ENCODE measurements at places on chromosomes 16 and 17. TPM values are rescaled to one million over a fixed set of nuclear protein-coding genes. Genes with fewer than 3 reads are reported as not detected.

- H3K27me3 ChIP-seq = peaks cover 3% of the 10 kb centered on the region
- no peak overlapping the region for H3K27ac ChIP-seq
- H3K4me3 ChIP-seq = no peak overlapping the region
Observed at GRCh38 chr16:88315543-88316105, 67.1 kb upstream of the ZNF469 start.

DNA sequence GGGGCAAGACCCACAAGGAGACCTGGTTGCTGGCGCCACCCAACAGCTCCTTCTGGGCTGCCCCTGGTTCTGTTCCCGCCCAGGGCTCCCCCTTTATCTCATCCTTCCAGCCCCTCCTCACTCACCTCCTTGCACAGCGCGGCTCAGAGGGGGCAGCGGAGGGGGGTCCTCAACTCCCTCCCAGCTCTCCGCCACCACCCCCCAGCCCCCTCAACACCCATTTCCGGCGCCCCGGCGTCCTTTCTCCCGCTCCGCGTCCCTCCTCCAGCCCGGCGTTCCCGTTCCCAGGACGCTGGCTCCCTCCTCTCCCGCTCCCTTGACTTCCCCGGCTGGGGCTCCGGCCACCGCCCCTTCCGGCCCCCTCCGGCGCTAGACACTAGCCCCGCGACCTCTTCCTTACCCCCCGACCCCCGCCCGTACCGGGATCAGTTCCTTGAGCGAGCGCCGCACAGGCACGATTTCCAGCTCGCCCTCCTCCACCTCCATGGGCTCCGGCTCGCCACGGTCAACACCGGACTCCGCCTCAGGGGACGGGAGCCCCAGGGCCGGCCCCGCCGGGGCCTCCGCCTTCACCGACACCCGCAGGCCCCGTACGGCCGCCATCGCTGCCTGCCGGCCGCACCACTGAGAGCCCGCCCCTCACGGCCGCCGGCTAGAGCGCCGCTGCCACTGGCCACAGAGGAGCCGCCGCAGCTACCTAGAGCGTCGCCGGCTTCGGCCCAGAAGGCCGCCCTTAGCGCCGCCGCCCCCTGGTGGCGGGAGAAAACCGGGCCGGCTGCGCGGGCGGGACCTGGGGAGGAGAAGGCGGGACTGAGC is at the start of gene NCBP3:
NCBP3 (minus strand) TSS at position 626 of the 816 bp plus-strand sequence; CDS start at position 603, 23 bp downstream.
- peak within 1 kb of the TSS; percentile 94 for H3K27ac ChIP-seq
- H3K27me3 ChIP-seq = peaks cover 17% of the 10 kb centered on the region
- H3K4me1 ChIP-seq = peaks cover 22% of the 10 kb centered on the region
- peaks cover 14% of the 10 kb centered on the region for H3K36me3 ChIP-seq
- H3K4me3 ChIP-seq = peak within 1 kb of the TSS; percentile 97

DNA sequence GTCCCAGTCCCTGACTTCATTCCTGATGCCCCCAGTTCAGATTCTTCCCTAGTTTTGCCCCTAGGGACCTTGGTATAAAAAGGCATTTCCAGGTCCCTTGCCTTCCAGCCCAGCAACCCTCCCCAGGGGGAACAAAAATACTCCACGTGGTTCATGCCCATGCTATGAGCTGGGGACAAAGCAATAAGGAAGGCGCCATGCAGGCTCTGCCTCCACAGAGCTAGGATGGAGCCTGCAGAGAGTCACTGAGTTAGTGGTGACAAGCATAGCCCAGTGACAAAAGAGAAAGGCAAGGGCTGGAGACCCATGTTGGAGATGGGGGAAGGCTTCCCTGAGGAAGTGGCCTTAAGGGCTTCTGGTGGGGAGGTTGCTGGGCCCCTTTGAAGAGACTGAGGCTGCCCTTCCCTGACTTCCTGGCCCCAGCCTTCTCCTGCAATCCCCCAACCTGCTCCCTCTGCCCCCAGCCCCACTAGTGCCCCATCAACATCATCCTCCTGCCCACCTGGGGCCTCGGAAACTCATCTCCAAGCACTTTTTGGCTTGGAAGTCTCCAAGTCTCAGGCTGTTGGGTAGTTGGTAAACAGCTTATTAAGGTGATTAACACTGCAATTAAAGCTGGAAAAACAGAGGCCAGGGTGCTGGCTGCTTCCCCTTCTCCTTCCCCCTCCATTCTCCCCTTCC is 9.6 kb downstream of the DLX3 start:
- no peak overlapping the region for H3K27ac ChIP-seq
- H3K4me3 ChIP-seq = no peak overlapping the region
- no peaks in the 10 kb centered on the region for H3K4me1 ChIP-seq

Gene TSC2
- total RNA-seq = 98.8 TPM

- no peaks in the 10 kb centered on the region for H3K4me1 ChIP-seq
- no peak overlapping the region for H3K4me3 ChIP-seq
- H3K27me3 ChIP-seq = peaks cover 3% of the 10 kb centered on the region
Observed at GRCh38 chr17:33459078-33459940, 166.2 kb upstream of the ASIC2 start.

Gene G6PC1
- not detected for total RNA-seq

DNA sequence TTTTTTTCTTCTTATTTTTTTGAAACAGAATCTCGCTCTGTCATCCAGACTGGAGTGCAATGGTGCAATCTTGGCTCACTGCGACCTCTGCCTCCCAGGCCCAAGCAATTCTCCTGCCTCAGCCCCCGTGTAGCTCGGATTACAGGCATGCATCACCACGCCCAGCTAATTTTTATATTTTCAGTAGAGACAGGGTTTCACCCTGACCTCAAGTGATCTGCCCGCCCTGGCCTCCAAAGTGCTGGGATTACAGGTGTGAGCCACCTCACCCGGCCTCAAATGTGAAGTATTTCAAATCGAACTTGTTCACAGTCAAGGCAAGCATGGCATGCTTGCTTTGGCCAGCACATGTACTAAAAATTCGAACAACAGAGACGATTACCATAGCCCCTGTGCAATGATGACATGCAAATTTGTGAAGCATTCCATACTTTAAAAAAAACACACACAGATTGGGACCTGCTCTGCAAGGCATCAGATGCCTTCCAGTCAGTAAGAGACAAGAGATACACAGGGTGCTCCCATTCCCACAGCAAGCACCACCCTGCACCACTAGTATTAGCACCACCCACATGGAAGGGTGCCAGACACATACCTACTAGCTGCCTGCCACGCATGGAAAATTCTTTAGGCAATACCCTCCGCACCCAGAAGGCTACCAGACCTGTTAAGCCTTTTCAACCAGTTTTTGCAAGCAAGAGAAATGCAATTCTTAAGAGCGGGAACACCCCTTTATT is 47.2 kb downstream of the ANKRD11 start:
- no peaks in the 10 kb centered on the region for H3K27me3 ChIP-seq
- peaks cover 12% of the 10 kb centered on the region for H3K36me3 ChIP-seq
- peak overlapping the region; percentile 55 for H3K4me3 ChIP-seq
- DNase-seq = no peak
- H3K27ac ChIP-seq = peak overlapping the region; percentile 65
- peaks cover 87% of the 10 kb centered on the region for H3K4me1 ChIP-seq

DNA sequence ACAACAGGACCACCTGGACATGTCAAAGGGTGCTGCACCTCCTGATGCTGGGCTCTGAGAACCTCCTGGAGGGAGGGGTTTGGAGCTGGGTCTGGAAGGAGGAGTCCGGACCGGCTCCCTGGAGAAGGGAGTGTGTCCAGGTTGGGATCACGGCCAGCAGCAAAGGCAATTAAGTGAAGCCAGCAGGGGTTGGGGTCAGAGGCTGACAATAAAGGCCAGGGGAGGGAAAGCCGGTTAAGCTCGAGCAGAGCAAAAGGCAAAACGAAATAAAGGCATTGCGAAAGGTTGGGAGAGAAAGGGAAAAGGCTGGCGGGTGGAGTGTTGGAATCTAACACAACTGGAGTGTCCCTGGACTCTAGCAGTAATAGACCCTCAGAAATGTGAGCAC is 992 bp upstream of the CACNG4 start:
- DNase-seq = no peak
- H3K27ac ChIP-seq = no peak overlapping the region
- H3K4me3 ChIP-seq = peak overlapping the region; percentile 47
- peaks cover 65% of the 10 kb centered on the region for H3K27me3 ChIP-seq
- peaks cover 7% of the 10 kb centered on the region for H3K4me1 ChIP-seq

Gene SULT1A2
- total RNA-seq = 0.23 TPM

DNA sequence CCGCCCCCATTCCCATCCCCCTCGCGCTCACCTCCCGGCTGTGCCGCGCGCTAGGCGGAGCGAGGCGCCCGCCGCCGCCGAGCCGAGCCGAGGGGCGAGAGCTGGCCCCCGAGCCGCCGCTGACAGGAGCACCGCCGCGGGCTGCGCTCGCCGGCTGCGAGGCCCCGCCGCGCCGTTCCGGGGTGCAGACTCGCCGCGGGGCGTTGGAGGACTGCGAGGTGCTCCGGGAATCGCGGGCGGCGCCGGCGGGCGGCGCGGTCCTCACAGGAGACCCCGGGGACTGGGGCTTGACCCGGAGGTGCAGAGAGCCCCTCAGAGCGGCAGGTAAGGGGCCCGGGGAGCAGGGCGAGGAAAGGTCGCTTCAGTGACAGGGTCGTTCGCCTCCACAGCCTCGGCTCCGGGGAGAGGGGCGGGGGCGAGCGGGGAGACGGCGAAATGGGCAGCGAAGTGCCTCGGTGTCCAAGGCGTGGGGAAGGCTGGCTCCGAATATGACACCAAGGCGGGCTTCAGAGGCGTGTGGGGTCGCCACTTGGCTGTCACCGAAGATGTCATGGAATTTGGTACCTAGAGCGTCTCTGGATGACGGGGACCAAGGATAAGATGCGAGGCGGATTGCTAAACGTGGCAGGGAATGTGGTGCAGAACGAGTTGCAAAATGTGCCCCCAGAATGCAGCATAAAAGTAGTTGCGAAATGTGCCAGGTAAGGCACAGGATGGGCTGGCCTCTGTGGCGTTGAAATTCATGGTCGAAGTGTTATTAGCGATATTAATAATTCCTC is 580 bp downstream of the TANC2 start:
- peak; percentile 82 for DNase-seq
- H3K4me1 ChIP-seq = peaks cover 25% of the 10 kb centered on the region
- peak overlapping the region; percentile 78 for H3K4me3 ChIP-seq
- peaks cover 66% of the 10 kb centered on the region for H3K27me3 ChIP-seq

Gene RGS9
- 3.1 TPM for total RNA-seq

DNA sequence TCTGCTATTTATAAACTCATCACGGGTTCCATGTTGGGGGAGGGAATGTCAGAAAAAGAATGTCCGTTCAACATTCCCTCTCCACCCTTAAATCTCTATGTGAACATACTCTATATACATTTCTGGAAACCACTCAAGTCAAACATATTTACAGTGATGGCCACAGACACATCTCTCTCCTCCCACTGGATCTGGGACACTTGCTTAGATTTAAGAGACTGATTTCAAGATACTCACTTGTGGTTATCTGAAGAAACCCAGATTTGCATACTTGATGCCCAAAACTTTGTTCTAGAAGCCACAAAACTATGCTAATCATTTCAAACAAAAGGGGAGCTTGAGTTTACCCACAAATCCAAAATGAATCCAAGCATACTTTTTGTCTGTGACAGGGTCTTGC is 182.9 kb upstream of the SOX9 start:
- no peaks in the 10 kb centered on the region for H3K36me3 ChIP-seq
- H3K4me1 ChIP-seq = no peaks in the 10 kb centered on the region
- H3K27me3 ChIP-seq = no peaks in the 10 kb centered on the region
- no peak overlapping the region for H3K4me3 ChIP-seq
- no peak overlapping the region for H3K27ac ChIP-seq

- peak overlapping the region; percentile 93 for H3K27ac ChIP-seq
- DNase-seq = peak; percentile 81
- peaks cover 27% of the 10 kb centered on the region for H3K4me1 ChIP-seq
- H3K27me3 ChIP-seq = no peaks in the 10 kb centered on the region
- H3K4me3 ChIP-seq = peak overlapping the region; percentile 99
Observed at GRCh38 chr17:40219594-40220338, 662 bp downstream of the WIPF2 start.

Gene PIPOX
- total RNA-seq = 1.2 TPM

- H3K4me3 ChIP-seq = peak overlapping the region; percentile 83
- DNase-seq = peak; percentile 93
- peaks cover 82% of the 10 kb centered on the region for H3K4me1 ChIP-seq
- H3K36me3 ChIP-seq = peaks cover 19% of the 10 kb centered on the region
- no peaks in the 10 kb centered on the region for H3K27me3 ChIP-seq
Observed at GRCh38 chr17:27466743-27467375, 10.6 kb downstream of the KSR1 start.

- no peaks in the 10 kb centered on the region for H3K36me3 ChIP-seq
- H3K27me3 ChIP-seq = no peaks in the 10 kb centered on the region
- DNase-seq = no peak
- no peak overlapping the region for H3K4me3 ChIP-seq
- no peaks in the 10 kb centered on the region for H3K4me1 ChIP-seq
Observed at GRCh38 chr16:51538707-51539498, 387.8 kb upstream of the SALL1 start.

Gene EEF2KMT
- 31.6 TPM for total RNA-seq

GRCh38 chr16:84740596-84741116 is 40.9 kb downstream of the USP10 start:
- H3K27me3 ChIP-seq = no peaks in the 10 kb centered on the region
- no peak for DNase-seq
- H3K27ac ChIP-seq = no peak overlapping the region
- H3K4me1 ChIP-seq = peaks cover 48% of the 10 kb centered on the region

Gene CD300A
- total RNA-seq = 14.9 TPM

Gene KRTAP2-1
- not detected for total RNA-seq

Gene PIRT
- total RNA-seq = not detected

- no peak overlapping the region for H3K27ac ChIP-seq
- DNase-seq = no peak
- no peaks in the 10 kb centered on the region for H3K36me3 ChIP-seq
Observed at GRCh38 chr17:31444026-31444425, 52.6 kb downstream of the RAB11FIP4 start.

Gene EVPL
- 0.17 TPM for total RNA-seq

GRCh38 chr17:82065193-82065637 is 389 bp downstream of the DUS1L start:
- peak overlapping the region; percentile 73 for H3K4me3 ChIP-seq
- H3K4me1 ChIP-seq = peaks cover 4% of the 10 kb centered on the region
- DNase-seq = no peak
- H3K27ac ChIP-seq = peak overlapping the region; percentile 25
- H3K27me3 ChIP-seq = no peaks in the 10 kb centered on the region

Gene ZNF750
- not detected for total RNA-seq

DNA sequence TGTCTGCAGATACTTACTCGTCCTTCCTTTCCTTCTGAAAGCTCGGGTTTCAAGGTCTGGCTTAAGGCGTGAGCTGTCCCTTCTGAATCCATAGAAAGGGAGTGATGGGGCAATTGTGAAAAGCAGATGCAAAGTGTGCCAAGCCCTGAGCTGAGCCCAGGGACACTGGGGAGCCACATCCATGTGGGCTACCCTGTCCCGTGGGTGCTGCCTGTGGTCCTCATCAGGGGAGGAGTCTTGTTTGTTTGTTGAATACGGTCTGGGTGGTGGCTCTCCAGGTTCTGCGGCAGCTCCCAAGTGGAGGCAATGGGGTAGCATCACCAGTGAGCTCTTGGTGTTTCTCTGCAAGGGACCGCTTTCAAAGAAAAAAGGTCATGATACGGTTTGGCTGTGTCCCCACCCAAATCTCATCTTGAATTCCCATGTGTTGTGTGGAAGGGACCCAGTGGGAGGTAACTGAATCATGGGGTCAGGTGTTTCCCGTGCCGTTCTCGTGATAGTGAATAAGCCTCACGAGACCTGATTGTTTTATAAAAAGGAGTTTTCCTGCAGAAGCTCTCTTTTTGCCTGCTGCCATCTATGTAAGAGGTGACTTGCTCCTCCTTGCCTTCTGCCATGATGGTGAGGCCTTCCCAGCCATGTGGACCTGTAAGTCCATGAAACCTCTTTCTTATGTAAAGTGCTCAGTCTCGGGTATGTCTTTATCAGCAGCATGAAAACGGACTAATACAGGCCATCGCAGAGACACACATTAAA is 1.0 kb upstream of the ALG1 start:
- H3K4me1 ChIP-seq = peaks cover 23% of the 10 kb centered on the region
- H3K4me3 ChIP-seq = peak overlapping the region; percentile 23
- no peak for DNase-seq

Data from activated CD4-positive, alpha-beta T cell treated with anti-CD3 and anti-CD28 coated beads, Interleukin-2, amount 10 ng/mL, durations not matched to agents 24 days and 14 days (primary cell).